ENCODE measurements at places on chromosomes 7 and 10. TPM values are rescaled to one million over a fixed set of nuclear protein-coding genes. Genes with fewer than 3 reads are reported as not detected.

DNA sequence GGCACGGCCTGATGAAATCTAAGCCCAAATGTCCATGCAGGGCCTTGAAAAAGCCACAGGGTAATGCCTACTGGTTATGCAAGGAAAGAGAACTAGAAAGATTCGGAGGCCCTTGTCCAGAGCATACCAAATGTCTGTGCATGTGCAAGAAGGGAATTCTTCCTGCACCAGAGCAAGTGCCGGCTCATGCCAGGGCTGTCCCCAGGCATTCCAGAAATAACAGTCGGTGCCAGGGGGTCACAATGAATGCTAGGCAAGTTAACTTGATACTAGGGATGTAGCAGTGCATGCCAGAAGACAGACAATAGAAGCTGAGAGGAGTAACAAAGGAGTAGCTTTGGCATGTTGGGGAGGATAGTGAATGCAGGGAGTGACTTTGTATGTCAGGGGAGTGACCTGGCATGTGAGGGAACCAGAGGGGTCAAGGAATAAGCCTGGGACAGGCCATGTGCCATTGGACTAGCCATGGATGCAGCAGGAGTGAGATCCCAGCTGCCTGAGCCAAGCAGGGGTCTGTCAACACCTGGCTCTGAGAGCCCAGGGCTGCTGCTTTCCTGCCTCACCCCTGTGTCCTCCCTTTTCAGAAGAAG lies 119.5 kb upstream of the UNC5B start:
- no peak overlapping the region for H3K27ac ChIP-seq
- H3K36me3 ChIP-seq: no peaks in the 10 kb centered on the region
- no peaks in the 10 kb centered on the region for H3K4me1 ChIP-seq
- no peak overlapping the region for H3K4me3 ChIP-seq

DNA sequence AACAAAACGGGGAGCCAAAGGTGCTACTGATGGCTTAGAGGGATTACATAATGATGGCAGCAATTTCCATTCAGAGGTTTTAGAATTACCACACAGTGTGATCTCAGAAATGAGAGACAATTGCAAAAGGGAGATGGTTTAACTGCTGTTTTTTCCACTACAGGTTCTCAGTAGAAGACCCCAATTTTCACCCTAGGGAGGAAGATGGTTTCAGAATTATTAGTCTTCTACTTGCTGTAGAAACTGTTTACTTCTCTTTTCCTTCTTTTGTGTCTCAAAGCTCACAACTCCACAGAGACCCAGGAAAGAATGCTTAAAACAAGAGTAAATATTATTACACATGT lies 226.5 kb downstream of the INHBA start:
- H3K27ac ChIP-seq: no peak overlapping the region
- H3K27me3 ChIP-seq: no peaks in the 10 kb centered on the region
- H3K4me1 ChIP-seq: no peaks in the 10 kb centered on the region
- no peak for DNase-seq
- no peaks in the 10 kb centered on the region for H3K36me3 ChIP-seq
- H3K4me3 ChIP-seq: no peak overlapping the region

GRCh38 chr10:14773551-14774213 lies 1.0 kb downstream of the FAM107B start:
- no peaks in the 10 kb centered on the region for H3K36me3 ChIP-seq
- H3K27ac ChIP-seq: no peak overlapping the region
- H3K4me1 ChIP-seq: no peaks in the 10 kb centered on the region
- no peaks in the 10 kb centered on the region for H3K27me3 ChIP-seq

DNA sequence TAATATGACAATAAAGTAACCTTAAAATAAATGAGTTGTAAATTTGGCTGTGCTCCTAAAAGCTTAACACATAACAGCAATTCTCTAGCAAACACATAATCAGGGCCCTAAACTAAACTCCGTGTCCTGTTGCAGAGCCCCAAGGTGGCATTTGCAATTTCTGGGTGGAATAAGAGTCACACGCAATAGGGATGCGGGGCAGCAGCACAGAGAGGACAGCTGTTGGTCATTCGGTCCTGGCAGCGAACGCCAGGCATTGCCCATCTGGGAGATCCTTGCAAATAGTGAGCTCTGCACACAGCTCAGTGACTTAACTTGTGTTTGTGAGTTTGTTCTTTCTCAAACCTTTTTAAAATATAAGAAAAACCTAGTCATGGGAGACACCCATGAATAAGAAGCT lies 25.7 kb downstream of the PAXIP1 start:
- H3K27me3 ChIP-seq: no peaks in the 10 kb centered on the region
- no peak overlapping the region for H3K27ac ChIP-seq
- no peak for DNase-seq
- H3K36me3 ChIP-seq: peaks cover 12% of the 10 kb centered on the region
- H3K4me1 ChIP-seq: no peaks in the 10 kb centered on the region

DNA sequence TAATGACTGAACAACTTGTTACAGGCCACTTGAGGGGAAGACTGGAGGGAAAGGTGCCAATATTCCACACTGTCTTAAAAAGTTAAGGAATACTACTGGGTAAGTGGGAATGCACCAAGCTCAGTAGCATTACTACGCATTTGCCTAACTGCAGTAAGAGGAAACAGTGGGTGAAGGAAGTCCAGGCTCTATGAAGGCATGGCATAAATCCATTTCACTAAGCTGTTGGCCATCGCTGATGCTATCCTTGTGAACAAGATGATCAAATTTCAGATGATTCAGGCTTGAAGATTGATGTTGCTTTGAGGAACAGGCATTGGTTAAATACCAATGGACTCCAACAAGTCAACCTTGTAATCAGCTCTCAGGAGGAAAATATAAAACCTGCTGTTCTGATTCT lies 44.2 kb upstream of the TES start:
- no peak overlapping the region for H3K27ac ChIP-seq
- no peaks in the 10 kb centered on the region for H3K4me1 ChIP-seq
- H3K36me3 ChIP-seq: no peaks in the 10 kb centered on the region
- no peak for DNase-seq
- H3K4me3 ChIP-seq: no peak overlapping the region
- H3K27me3 ChIP-seq: no peaks in the 10 kb centered on the region

DNA sequence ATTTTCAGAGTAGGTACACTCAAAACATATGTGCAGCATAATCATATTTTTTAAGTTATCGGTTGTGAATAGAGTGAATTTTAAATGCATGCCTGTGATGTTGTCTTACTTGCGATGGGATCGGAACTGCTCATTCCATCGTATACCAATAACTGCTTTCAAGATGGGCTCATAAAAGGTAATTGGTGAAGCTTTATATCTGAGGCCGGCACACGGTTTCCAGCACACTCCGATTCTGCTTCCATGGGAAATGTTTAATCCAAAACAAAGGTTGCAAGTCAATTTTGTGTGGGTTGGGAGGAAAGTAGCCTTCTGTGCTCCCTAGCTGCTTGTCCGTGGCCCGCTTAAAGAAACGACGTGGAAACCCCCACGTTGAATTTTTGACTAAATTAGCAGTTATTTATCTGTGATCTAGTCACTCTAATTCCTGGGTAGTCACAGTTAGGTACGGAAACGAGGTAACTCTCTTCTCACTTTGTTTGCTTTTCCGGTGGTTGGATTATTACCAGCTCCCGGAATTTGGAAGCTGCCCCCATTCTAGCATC lies 10.1 kb upstream of the CELF2 start:
- no peaks in the 10 kb centered on the region for H3K4me1 ChIP-seq
- H3K4me3 ChIP-seq: no peak overlapping the region
- H3K27me3 ChIP-seq: no peaks in the 10 kb centered on the region
- no peak for DNase-seq
- no peaks in the 10 kb centered on the region for H3K36me3 ChIP-seq

DNA sequence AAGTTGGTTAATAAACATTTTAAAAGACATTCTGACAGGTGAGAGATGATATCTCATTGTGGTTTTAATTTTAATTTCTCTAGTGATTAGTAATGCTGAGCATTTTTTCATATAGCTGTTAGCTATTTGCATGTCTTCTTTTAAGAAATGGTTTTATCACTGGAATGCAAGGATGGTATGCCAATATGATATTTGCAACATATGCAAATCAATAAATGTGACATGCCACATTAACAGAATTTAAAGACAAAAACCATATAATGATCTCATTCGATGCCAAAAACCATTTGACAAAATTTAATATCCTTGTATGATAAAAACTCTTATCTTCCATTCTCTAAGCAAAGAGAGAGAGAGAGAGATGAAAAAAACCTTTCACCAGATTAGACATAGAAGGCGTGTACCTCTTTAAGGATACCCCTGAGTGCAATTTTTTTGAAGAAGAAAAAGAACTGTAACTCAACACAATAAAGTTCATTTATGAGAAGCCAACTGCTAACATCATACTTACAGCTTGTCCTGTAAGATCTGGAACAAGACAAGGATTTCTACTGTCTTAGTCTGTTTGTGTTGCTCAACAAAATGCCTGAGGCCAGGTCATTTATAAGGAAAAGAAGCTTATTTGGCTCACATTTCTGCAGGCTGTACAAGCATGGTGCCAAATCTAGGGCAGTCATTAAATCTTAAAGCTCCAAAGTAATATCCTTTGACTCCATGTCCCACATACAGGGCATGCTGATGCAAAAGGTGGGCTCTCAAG lies 39.7 kb upstream of the ZMYND11 start:
- H3K4me3 ChIP-seq: no peak overlapping the region
- no peaks in the 10 kb centered on the region for H3K27me3 ChIP-seq
- DNase-seq: no peak

DNA sequence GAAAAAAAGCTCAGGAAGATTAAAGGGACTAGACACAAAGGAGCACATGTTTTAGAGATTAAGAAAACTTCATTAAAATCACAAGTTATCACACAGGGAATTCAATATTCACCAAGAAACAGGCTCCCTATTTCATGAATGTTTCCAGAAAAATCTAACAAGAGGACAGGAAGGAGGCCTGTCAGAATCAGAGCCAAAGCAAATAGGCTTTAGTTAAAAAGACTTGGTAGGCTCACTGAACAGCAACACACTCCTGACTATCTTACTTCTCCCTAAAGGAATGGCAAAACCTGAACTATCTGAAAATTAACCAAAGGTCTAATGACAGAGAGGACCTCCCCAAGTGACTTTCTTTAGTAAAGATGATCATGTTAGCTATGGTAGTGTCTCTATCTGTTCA lies 188.3 kb upstream of the MEOX2 start:
- no peaks in the 10 kb centered on the region for H3K27me3 ChIP-seq
- no peak overlapping the region for H3K4me3 ChIP-seq
- no peaks in the 10 kb centered on the region for H3K36me3 ChIP-seq
- no peaks in the 10 kb centered on the region for H3K4me1 ChIP-seq
- H3K27ac ChIP-seq: no peak overlapping the region

GRCh38 chr7:19470031-19470430 lies 238.8 kb downstream of the POLR1F start:
- no peaks in the 10 kb centered on the region for H3K4me1 ChIP-seq
- DNase-seq: no peak
- H3K36me3 ChIP-seq: no peaks in the 10 kb centered on the region
- H3K4me3 ChIP-seq: no peak overlapping the region
- H3K27me3 ChIP-seq: no peaks in the 10 kb centered on the region

DNA sequence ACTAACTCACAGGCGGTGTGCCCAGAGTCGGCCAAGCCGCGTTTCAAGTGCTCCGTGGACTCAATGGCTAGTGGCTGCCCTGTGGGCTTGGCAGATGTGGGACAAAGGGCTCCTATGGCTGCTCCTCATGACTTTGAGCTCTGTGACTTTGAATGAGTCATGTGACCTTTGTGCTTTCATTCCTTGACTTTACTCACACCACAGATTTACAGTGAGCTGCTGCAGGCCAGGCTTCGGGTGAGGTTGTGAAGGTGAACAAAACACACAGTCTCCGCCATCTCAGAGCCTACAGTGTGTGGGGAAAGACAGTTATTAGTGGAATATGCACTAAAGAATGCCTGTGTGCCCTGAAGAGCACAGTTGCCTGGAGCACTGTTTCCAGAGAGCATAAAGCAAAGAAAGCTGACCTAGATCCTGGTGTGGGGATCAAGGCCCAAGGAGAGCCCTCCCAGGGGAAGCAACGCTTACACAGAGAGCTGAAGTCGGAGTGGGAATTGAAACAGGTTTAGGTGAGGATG lies 29.7 kb upstream of the PLEKHA1 start:
- no peak overlapping the region for H3K27ac ChIP-seq
- peaks cover 11% of the 10 kb centered on the region for H3K4me1 ChIP-seq
- H3K27me3 ChIP-seq: no peaks in the 10 kb centered on the region
- H3K4me3 ChIP-seq: no peak overlapping the region
- DNase-seq: no peak
- H3K36me3 ChIP-seq: no peaks in the 10 kb centered on the region

DNA sequence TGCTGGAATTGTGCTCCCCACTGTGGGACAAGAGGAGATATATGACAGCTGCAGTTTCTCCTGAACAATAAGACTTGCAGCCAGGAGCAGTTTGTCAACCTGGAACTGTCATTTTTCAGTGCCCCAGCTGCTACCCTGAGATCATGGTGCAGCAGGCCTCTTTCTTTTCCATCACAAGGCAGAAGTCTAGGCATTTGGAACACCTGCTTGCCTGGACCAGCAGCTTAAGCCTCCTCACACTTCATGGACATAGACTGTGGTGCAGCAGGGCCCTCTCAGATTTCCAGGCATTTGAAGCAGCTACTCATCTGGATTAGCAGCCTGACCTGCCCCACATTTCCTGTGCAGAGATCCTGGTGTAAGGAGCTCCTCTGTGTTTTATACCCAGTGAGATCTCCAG lies 450.7 kb upstream of the TEX47 start:
- H3K36me3 ChIP-seq: no peaks in the 10 kb centered on the region
- H3K4me3 ChIP-seq: no peak overlapping the region
- H3K27me3 ChIP-seq: no peaks in the 10 kb centered on the region
- H3K4me1 ChIP-seq: no peaks in the 10 kb centered on the region
- no peak for DNase-seq
- no peak overlapping the region for H3K27ac ChIP-seq

- H3K27me3 ChIP-seq: no peaks in the 10 kb centered on the region
- H3K4me3 ChIP-seq: no peak overlapping the region
- no peak for DNase-seq
- no peaks in the 10 kb centered on the region for H3K4me1 ChIP-seq
Observed at GRCh38 chr7:28700790-28701203, 257.3 kb downstream of the TRIL start.

- H3K27me3 ChIP-seq: no peaks in the 10 kb centered on the region
- no peak overlapping the region for H3K27ac ChIP-seq
- no peaks in the 10 kb centered on the region for H3K36me3 ChIP-seq
- H3K4me3 ChIP-seq: no peak overlapping the region
- H3K4me1 ChIP-seq: no peaks in the 10 kb centered on the region
Observed at GRCh38 chr7:140435252-140435895, 31.5 kb downstream of the RAB19 start.

GRCh38 chr7:138308136-138308535 lies 151.9 kb upstream of the TRIM24 start:
- H3K4me1 ChIP-seq: no peaks in the 10 kb centered on the region
- H3K36me3 ChIP-seq: no peaks in the 10 kb centered on the region
- H3K4me3 ChIP-seq: no peak overlapping the region
- no peaks in the 10 kb centered on the region for H3K27me3 ChIP-seq

GRCh38 chr10:21501731-21502347 lies 23.6 kb downstream of the SKIDA1 start:
- peaks cover 5% of the 10 kb centered on the region for H3K27me3 ChIP-seq
- peak overlapping the region; percentile 73 for H3K4me3 ChIP-seq
- H3K27ac ChIP-seq: no peak overlapping the region
- peaks cover 24% of the 10 kb centered on the region for H3K4me1 ChIP-seq
- DNase-seq: no peak
- no peaks in the 10 kb centered on the region for H3K36me3 ChIP-seq

Gene MYPN
- not detected for total RNA-seq

Gene ADAM12
- total RNA-seq: 0.19 TPM

Gene AIFM2
- total RNA-seq: 3.0 TPM

Gene STEAP2
- 17.4 TPM for total RNA-seq

Gene JCAD
- total RNA-seq: 5.2 TPM

Gene TMEM26
- total RNA-seq: 1.9 TPM

Gene PAX2
- total RNA-seq: not detected

Gene MGAM2
- not detected for total RNA-seq

Gene AVPI1
- total RNA-seq: 9.0 TPM

Gene NKX2-3
- total RNA-seq: not detected

Gene FAM237B
- total RNA-seq: not detected

Measured in H1 (cell line).